T follicular helper cell (primary cell): ENCODE measurements at places on chromosomes 16 and 17.

DNA sequence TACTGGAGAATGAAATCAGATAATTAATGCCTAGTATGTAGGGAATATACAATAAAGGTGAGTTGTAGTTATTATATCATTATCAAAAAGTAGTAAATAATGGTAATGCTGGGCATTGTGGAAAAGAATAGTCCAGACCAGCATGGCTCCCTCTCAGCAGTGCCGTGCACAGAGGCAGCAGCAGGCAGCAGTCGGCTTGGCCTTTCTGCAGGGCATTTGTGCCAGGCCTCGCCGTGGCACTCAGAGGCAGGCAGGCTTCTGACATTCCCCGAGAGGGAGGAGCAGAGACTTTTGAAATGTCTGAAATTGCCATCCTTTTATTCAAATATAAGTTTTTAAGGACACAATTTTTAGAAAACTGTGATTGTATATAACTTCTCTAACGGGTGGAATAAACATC is 15.0 kb downstream of the KIAA0513 start:
- DNase-seq = no peak

GRCh38 chr17:63173450-63173849 is 207.4 kb downstream of the TANC2 start:
- no peak for DNase-seq

DNA sequence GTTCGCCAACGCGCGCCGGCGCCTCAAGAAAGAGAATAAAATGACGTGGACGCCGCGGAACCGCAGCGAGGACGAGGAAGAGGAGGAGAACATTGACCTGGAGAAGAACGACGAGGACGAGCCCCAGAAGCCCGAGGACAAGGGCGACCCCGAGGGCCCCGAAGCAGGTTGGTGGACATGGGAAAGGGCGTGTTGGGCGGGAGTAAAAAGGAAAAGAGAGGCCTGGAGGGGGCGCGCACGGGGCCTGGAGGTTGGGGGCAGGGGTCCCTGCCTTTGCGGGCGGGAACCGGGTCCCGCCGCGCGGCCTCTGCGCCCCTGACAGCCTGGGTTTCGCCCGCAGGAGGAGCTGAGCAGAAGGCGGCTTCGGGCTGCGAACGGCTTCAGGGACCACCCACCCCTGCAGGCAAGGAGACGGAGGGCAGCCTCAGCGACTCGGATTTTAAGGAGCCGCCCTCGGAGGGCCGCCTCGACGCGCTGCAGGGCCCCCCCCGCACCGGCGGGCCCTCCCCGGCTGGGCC is 2.1 kb downstream of the IRX5 start:
- no peak for DNase-seq

GRCh38 chr17:50180111-50180510 is 14.3 kb downstream of the SGCA start:
- DNase-seq = no peak

DNA sequence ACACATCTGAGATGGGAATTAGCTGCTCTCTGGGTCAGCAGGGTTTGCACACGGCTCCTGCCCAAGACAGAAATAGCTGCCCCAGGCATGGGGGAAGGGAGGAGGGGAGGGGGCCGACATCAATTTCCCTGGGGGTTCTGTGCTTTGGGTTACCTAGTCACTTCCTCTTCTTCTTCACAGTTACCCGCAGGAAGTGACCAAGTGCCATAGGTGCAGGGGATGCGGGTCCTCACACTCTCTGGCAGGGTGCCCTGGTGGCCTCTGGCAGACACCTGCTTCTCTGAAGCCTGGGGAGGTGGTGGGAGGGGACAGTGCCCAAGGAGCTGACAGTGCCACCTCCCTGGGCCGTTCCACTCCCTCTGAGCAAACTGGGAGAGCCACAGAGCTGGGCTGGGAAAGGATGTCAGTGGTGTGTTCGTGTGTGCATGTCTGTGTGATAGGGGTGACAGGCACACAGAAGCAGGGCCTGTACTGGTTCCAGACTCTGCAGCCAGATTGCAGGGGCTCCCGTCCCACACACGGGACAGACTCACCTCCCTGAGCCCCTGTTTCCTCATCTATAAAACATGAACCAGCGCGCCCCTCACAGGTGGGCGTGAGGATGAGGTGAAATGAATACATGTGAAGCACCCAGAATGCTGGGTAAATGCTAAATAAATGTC is 18.2 kb downstream of the SCN4A start:
- DNase-seq = no peak
